ENCODE measurements at places on chromosomes 16 and 17. TPM values are rescaled to one million over a fixed set of nuclear protein-coding genes. Genes with fewer than 3 reads are reported as not detected.

Gene SMIM36
- not detected for total RNA-seq

Gene KRT24
- not detected for total RNA-seq

Gene PYDC1
- total RNA-seq, result 4.2 TPM

Gene KRTAP17-1
- 81.5 TPM for total RNA-seq

Gene NETO2
- total RNA-seq, result 0.24 TPM

Gene LDHD
- total RNA-seq, result 13.1 TPM

Gene CA4
- 9.0 TPM for total RNA-seq

Gene ACAP1
- 7.2 TPM for total RNA-seq

Gene TEX19
- not detected for total RNA-seq

Gene GP1BA
- total RNA-seq, result not detected

Gene MT1A
- 93.7 TPM for total RNA-seq

Gene SGCA
- total RNA-seq, result 2.1 TPM

Gene SMIM22
- 10.1 TPM for total RNA-seq

Gene PIK3R5
- 5.0 TPM for total RNA-seq

Gene NPIPA3
- total RNA-seq, result 1.9 TPM

Gene CRHR1
- 0.76 TPM for total RNA-seq

Gene PRAC1
- not detected for total RNA-seq

Gene OTOP2
- not detected for total RNA-seq

Gene C16orf54
- total RNA-seq, result 1.1 TPM

Gene NUPR1
- total RNA-seq, result 49.0 TPM

Gene RAB11FIP4
- 28.9 TPM for total RNA-seq

Gene TMEM132E
- not detected for total RNA-seq

Gene LPO
- total RNA-seq, result 0.19 TPM

Gene TRPV3
- total RNA-seq, result 33.4 TPM

Gene NMRAL1
- 72.3 TPM for total RNA-seq

Gene CEP20
- 43.0 TPM for total RNA-seq

Gene HEXIM1
- total RNA-seq, result 30.8 TPM

Gene KRT20
- not detected for total RNA-seq

Gene TEKT3
- not detected for total RNA-seq

Gene TMEM101
- 45.3 TPM for total RNA-seq

Gene ABCA6
- 43.0 TPM for total RNA-seq

Gene SLC25A11
- total RNA-seq, result 41.3 TPM

Gene KLHL10
- not detected for total RNA-seq

Gene WNT9B
- 8.3 TPM for total RNA-seq

Gene ZP2
- total RNA-seq, result not detected

Gene TOB1
- 179 TPM for total RNA-seq

Gene DNAH9
- total RNA-seq, result 3.0 TPM

Gene HBA1
- total RNA-seq, result 19.2 TPM

Gene GCGR
- total RNA-seq, result 2.0 TPM

Gene SLC47A1
- 30.9 TPM for total RNA-seq

Gene CSH2
- total RNA-seq, result not detected

Gene CFAP97D1
- 0.10 TPM for total RNA-seq

All from suprapubic skin (tissue), 4 donors.